ENCODE measurements at places on chromosomes 12 and 14.
A peak's percentile ranks its signal among the peaks of the same experiment; 100 is the strongest.

GRCh38 chr14:69808919-69809808, 12.1 kb upstream of the SLC10A1 start:
- DNase-seq, result no peak

GRCh38 chr12:80925237-80925636, 12.5 kb downstream of the LIN7A start:
- DNase-seq, result no peak

DNA sequence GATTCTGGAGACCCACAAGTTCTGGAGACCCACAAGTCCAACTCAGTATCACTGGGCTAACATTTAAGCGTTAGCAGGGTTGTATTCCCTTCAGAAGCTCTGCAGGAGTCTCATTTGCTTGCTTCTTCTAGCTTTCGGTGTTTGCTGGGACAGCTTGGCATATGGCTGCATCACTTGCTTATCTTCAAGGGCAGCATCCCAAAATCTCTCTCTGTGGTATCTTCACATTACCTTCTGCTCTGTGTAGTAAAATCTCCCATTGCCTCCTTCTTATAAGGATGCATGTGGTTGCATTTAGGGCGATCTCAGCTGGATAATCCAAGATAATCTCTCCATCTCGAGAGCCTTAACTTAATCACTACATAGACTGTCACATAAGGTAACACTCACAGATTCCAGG, 7.3 kb upstream of the CNTN1 start:
- no peak for DNase-seq

DNA sequence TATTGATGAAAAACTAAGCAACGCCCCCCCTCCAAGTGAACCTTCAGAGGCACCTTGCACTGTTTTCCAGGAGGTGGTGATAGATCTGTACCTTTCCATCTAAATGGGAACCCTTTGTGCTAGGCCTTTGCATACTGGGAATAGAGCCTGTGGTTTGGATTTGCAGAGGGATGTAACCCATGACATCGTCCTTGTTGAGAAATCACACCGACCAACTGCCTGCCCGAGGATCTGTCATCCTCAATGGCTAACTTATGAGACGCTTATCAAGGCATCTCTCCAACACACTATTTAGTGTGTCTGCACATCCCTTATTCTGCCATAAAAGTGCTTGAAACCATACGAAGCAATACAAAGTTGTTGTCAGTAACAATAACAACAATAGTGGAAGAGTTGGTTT, 22.9 kb downstream of the NTN4 start:
- peak; percentile 37 for DNase-seq

DNA sequence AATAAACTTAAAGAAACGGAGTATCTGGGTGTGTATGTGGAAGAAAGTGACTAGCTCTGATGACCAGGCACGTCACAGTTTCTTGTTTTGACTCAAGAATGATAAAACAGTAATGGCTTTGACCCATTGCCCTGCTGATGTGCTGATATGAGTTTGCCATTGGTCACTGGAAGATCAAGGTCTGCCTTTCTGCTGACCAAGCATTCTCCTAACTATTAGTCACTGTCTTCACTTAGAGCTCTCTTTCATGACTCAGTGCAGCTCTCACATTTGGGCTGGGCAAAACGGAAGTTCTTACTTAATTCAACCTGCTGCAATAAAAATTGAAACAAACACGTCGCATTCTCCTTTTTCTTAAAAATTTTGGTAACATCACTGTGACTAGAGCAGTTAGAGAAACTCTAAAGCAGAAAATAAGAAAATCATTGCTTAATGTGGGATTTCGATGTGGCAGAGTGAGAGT, 366.7 kb downstream of the BTG1 start:
- DNase-seq, result peak; percentile 76

GRCh38 chr14:69441948-69442347, 42.6 kb upstream of the PLEKHD1 start:
- DNase-seq, result no peak

- DNase-seq, result no peak
Measured at GRCh38 chr12:28807535-28807934, 341.5 kb upstream of the FAR2 start.

DNA sequence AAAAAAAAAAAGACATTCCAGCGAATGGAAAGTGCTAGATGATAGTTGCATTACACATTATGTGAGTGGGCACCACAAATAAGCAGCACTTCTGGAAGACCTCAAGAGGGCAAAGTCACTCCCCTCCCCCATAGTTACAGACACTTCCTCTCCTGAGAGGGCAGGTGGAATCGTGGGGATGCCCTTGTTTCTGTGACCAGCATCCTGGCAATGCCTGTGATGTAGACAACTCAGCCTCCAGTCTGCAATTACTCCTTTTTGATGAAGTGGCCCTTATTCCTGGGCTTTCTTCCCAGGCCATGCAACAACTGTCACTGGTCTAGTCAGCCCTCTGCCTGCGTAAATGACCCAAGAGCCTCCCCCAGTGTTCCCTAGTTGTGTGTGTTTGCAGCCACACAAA, 104.8 kb downstream of the VRK1 start:
- no peak for DNase-seq

GRCh38 chr14:54291491-54292191, 105.2 kb upstream of the CDKN3 start:
- DNase-seq, result no peak

DNA sequence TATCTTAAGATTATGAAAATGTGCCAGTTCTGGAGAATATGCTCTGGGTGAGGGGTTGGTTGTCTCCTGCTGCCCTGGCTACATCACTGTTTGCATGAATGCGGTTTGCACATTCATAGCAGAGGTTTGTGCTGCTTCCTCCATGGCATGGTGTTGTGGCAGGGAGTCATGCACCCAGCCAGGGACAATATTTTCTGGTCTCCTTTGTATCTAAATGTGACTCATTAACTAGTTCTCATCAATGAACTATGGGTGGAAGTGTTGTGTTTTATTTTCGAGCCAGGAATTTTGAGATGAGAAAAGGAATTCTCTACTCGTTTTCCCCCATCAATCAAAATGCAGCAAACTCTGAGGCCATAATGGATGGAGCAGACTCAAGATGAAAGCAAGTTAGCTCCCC, 527.3 kb downstream of the SNAPC1 start:
- DNase-seq, result no peak

DNA sequence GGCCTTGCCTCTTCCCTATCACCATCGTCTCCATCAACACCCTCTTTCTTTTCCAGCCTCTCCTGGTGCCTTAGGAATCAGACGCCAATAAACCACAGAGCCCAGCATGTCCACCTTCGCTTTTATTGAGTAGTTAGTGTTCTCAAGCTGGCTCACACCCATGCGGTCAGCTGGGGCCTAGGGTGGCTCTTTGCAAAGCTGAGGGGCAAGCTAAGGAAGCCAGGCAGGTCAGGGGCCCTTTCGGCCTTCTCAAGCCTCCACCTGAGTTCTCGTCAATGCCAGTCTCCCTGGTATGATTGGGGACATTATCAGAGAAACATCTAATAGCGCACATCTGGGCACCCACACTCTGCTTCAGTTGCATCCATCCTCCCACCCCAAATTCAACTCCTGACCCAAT, 737 bp upstream of the TEX52 start:
- DNase-seq, result no peak

DNA sequence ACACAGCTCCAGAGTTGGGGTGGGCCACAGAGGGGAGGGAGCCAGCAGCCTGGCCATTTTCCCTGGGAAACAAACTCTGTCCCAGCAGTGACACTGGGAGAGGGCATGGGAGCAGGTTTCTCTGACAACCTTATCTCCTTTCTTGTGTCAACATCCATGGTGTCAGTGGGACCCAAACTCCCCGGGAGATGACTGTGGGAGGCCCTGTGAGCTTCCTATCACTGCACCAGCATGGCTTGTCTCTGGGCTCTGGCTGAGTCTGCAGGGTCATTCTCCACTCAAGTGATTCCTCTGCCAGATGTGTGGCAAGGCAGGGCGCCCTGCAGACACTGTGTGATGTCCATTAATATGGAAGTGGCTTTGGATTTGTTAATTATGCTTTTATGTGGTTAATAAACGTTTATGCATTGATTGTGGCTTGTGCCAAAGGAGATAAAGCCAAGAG, 10.1 kb downstream of the LRTM2 start:
- DNase-seq, result no peak

- DNase-seq, result no peak
Measured at GRCh38 chr12:119885549-119885948, 8.4 kb upstream of the CIT start.

- DNase-seq, result no peak
Measured at GRCh38 chr12:100875771-100876170, 81.2 kb downstream of the ANO4 start.

GRCh38 chr14:93654599-93654998, 133.7 kb downstream of the PRIMA1 start:
- DNase-seq, result no peak

- peak; percentile 85 for DNase-seq
Measured at GRCh38 chr12:48817873-48818830, at the start of gene CACNB3. TSS of gene CACNB3 (plus strand) at chr12:48818496. CDS start at chr12:48818930, 434 bp downstream.

DNA sequence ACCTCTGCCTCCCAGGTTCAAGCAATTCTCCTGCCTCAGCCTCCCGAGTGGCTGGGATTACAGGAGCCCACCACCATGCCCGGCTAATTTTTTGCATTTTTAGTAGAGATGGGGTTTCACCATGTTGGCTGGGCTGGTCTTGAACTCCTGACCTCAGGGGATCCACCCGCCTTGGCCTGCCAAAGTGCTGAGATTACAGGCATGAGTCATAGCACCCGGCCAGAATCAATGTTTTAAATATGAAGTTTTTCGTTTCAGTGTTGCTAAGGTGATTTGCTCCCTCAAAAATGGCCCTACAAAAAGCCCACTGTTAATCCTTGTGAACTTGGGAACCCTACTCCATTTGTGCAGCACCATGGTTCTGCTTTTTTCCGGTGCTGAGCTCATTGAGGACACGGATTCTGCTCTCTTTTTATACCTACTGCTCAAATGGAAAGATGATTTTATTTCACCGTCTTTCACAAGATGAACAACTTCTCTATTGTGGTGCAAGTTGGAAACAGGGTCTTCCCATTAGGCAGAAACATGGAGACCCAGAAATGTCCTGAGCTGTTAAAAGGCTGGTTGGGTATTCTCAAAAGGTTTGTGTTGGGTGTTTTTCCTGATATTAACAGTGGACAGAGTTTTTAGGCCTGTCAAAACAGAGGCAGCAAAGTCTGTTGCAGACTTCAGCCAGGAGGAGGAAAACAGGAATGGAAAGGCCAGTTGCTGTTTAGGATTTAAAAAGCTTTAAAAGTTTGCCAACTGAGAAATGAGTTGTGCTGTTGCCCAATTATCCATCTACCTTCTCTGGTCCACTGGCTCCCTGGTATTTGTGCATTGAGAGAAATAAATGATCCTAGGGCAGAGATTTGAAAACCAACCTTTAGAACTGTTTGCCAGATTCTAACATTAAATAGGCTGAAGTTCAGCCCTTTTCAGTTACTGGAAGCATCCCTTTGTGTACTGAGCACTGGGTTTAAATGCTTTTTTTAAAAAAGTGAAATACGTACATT, 85.8 kb downstream of the ATP23 start:
- DNase-seq, result no peak

GRCh38 chr12:111014547-111014946, 94.2 kb upstream of the MYL2 start:
- DNase-seq, result no peak

DNA sequence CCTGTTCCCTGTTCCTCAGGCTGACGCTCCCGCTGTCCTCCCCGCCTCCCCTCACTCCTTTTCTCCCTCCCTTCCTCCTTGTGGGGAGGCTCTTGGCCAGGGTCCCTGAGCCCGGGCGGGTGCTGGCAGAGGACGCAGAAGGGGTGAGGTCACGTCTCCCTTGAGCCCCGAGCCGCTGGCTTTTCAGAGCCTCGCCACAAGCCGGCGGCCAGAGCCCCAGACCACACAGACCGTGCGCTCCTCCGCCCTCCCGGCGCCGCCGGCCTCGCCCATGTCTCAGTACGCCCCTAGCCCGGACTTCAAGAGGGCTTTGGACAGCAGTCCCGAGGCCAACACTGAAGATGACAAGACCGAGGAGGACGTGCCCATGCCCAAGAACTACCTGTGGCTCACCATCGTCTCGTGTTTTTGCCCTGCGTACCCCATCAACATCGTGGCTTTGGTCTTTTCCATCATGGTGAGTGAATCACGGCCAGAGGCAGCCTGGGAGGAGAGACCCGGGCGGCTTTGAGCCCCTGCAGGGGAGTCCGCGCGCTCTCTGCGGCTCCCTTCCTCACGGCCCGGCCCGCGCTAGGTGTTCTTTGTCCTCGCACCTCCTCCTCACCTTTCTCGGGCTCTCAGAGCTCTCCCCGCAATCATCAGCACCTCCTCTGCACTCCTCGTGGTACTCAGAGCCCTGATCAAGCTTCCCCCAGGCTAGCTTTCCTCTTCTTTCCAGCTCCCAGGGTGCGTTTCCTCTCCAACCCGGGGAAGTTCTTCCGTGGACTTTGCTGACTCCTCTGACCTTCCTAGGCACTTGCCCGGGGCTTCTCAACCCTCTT, at the start of gene TMEM233:
TMEM233 (plus strand) TSS at position 197 of the 821 bp plus-strand sequence; CDS start at position 272, 75 bp downstream.
- DNase-seq, result no peak

GRCh38 chr12:5442251-5443006, 10.5 kb downstream of the NTF3 start:
- peak; percentile 67 for DNase-seq

DNA sequence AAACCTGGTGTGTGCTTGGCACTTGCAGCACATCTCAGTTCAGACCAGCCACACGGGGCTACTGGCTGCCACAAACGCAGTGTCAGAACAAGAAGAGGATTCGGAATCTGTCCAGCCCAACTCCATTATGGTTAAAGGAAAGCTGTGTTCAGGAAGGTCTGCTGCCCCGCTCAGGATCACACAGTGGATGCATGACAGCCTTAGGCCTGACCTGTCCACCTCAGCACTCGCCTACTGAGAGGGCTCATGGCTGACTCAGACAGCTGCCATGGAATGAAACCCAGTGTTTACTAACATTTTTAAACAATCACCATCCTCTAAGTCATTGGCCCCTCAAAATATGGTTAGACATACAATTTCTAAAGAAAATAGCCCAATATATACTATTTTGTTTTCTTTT, 5.6 kb upstream of the NIN start:
- no peak for DNase-seq

All from AG20443 (cell line).